ENCODE measurements at places on chromosomes 7 and 10.

GRCh38 chr10:119531067-119531466 is 11.5 kb downstream of the RGS10 start:
- DNase-seq, result no peak

DNA sequence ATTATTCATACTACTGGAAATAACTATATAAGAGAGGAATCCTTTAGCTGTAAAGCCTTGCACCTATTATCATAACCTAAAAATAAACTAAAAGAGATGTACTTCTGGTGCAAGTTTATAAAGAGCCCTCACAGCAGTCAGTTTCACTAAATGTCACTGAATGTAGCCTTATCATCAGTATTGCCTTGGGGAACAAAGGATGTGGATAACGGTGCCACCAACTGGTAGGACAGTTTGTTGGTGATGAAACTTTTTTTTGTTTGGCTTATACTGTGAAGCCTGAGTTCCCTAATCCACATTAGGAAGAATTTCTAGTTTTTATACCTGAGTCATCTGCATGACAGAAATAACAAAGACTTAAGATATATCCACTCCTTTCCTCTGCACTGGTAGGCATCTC is 117.9 kb upstream of the COL1A2 start:
- no peak for DNase-seq

DNA sequence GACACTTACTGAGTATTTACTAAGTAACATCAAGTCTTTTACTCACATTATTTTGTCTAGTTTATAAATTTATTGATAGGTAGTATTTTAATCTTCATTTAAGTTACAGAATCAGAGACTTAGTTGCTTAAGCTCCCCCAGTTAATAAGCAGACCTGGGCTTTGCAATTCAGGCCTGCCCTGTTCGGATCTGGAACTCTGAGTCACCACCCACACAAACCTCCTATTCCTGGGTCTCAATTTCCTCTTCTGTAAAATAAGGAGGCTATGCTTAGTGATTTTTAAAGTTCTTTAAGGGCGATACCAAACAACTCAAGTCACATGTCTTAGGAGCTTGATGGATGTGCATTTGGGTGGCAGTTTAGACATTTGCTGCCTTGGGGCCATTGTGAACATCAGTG is 3.5 kb upstream of the MGAM start:
- no peak for DNase-seq

GRCh38 chr10:123442901-123443300 is 223.3 kb upstream of the GPR26 start:
- DNase-seq, result no peak

DNA sequence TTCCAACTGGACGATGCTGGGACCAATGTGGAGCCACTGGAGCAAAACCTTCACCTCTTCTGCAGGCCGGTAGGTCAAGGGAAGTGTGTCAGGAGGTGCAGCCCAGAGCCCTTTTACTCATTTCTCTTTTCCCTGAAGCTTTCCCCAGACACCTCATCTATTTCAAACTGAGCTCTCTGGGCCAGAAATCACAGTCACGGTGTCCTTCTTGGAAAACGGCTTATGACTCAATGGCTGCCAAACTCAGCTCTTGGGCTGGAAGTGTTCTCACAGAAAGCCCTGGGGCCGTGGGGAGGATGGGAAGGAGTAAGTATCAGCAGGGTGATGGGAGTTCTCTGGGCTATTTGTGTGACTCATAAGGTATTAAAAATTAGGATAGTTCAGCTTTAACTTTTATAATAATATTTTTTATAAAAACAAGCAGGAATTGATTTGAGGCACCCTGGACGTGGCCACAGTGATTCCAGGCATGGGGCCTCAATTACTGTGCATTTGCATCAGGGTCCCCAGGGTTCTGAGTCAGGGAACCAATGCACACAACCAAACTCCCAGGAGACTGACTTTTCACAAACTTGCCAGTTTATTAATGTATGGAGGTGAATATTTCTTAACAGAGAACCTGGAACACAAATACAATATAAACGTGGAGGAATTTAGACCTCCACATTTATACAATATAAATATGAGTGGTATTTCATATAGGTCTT is 187.4 kb upstream of the TMEM72 start:
- DNase-seq, result no peak

DNA sequence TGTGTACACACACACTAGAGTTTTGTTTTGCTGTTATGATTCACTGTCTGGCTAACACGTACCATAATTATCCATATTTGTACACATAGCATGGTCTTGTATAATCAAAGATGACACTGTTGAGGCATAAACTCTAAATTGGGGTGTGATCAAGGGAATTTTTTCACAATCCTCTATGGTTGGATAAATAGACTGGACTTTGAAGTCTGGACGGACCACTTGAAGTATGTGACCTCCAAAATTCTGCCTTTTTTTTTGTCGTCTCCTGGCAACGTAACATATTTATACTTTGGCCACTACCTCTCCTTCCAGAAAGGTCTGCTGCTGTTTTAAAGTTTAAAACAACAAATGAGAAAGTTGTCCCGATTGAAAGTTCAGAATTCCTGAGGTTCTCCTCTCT is 193.4 kb downstream of the CACNB2 start:
- no peak for DNase-seq

DNA sequence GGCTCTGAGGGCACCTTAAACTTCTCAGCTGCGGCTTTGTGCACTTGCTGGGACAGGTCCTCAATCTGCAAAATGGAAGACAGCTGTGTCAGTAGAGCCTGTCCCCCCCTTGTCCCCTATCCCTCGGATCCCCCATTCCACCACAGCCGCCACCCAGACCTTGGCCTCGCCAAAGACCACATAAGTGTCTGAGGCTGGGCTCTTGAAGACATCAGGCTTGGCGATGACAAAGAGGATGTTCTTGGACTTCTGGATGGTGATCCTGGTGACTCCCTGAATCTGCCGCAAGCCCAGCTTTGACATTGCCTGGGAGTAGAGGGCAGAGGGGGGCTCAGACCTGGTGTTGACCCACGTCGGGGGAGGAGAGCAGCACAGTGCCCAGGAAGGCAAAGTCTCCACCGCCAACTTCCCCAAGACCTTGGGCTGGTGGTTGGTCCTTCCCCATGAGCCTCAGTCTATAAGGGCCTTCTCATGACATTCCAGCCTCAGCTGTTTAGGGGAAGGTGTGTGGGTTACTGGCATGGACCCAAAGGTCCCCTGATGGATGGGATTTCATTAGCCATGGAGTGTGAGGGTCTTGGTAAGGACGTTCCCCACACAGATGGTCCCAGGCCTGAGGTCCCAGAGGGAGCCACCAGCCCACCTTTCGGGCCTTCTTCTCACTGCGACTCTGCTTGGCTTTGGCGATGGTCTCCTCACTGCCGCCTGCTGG is 7.7 kb downstream of the NACAD start:
- no peak for DNase-seq

GRCh38 chr10:78349165-78349516 is 315.5 kb downstream of the RPS24 start:
- DNase-seq, result no peak

GRCh38 chr7:139033346-139034114 is 2.3 kb downstream of the ZC3HAV1L start:
- no peak for DNase-seq

- DNase-seq, result no peak
Observed at GRCh38 chr10:72322030-72322279, 32.8 kb downstream of the DNAJB12 start.

- no peak for DNase-seq
Observed at GRCh38 chr10:130869179-130869841, 442.2 kb downstream of the TCERG1L start.

DNA sequence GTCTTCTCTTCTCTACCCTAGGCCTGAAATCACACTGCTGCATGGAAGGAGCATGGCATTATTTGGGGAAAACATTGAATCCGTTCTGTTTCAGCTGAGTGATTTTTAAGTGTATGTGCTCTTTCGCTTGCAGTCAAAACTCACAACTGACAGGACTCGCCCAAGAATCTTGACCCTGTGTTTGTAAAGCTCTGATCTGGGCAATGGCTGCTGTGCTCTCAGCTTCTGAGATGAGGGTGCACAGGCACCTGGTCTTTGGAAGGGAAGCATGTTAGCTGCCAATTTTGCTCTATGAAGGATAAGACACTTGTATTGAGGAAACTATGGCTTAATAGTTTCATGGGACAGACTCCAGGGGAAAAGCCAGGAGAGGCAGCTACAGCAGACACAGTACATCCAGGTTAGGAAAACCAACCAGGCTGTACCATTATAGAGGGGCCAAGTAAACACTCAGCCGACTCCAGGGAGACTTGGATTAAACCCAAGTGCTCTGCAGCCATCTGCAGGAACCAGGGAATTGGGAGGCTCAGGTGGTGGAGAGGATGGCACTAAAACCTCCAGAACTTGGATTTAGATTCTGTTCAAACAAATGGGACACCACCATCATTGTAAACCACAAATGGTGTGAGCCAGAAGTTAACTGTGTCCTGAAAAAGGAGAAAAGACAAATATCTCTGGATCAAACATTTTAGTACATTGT is 43.3 kb downstream of the LYZL1 start:
- no peak for DNase-seq

DNA sequence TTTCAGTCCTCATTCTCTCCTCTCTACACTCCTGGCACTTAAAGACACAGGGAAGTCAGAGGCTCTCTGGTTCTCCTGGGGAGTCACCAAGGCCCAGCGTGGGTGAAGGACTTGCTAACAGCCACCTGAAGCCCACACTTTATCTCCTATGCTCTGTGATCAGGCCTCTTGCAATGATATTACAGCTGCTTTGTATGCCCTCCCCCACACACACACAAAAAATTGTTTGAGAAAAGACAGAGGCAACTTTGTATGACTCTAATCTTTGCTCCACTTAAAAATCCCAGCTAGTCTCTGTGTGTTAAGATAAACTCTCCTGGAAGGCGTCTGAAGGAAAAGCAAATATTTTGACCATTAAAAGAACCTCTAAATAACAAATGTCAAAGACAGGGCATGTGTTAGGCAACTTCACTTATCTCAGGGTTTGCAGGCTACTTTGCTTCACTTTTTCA is 507.2 kb downstream of the TNS3 start:
- DNase-seq, result no peak

DNA sequence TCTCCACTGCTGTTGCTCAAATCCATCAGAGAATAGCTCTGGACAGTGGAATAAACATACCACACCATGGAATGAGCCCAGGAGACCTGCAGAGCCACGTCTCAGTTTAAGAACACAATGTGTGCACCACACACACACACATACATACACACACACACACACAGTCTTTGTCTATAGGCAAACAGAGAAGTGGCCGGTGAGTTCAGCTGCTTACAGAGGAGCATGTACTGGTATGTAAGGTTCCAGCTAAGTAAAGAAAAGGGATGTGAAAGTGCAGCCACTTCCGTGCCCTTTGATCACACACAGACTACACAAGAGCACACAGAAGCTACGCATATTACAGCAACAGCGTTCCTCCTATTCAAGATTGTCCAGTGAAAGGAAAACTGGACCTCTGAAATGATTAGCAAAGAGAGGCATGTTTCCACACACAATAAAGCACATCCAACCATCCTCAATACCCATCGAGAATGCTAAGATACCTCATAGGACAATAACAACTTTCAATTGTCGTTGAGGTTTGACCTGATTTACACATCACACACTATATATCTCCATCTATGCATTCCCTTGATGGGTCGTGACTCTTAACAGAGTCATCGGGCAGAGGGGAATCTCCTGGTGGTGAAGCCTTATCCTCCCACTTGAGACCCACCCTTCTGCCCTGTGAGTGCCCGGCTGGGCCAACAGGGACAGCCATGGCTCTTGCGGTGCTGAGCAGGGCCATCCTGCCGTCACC is 23.6 kb downstream of the SLC35B4 start:
- DNase-seq, result no peak

GRCh38 chr10:4953405-4953804 is 9.8 kb upstream of the AKR1C1 start:
- no peak for DNase-seq

DNA sequence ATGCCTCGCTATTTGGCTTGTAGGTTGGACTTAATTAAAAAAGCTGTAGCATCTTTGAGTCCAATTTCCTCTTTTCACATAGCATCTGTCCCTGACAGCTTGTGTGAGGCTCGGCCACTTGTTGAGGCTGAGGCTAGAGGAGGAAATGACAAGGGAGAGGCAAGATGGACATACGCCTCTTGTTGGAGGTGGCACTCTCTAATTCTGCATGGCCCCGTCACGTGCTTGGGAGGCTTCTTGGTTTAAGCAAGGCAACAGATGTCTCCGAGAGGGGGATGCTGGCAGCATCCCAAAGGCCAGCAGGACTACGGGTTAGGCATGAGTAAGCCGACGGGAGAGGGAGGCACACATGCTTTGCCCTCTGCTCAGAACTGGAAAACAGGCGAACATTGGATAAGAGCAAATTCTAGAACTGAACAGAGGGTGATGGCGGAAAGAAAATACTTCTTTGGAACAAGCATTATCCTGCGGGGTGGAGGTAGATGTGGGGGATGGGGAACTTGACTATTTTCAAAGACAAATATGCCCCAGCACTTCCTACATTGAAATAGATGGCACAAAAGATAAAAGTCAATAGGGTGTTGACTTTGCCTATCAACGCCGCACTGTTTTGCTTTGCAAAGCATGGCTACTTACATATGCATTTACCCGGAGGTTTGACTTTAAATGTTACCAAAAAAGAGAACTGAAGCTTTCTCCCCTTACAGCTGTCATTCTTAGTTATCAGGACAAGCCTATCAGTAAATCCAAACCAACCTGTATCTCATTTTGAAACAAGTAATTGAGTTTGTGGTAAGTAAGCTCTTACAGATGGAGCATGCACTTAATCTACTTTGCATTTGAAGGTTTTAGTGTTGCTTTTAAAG is 94.8 kb downstream of the CHN2 start:
- no peak for DNase-seq

- no peak for DNase-seq
Observed at GRCh38 chr10:124402273-124402672, 16.4 kb downstream of the OAT start.

DNA sequence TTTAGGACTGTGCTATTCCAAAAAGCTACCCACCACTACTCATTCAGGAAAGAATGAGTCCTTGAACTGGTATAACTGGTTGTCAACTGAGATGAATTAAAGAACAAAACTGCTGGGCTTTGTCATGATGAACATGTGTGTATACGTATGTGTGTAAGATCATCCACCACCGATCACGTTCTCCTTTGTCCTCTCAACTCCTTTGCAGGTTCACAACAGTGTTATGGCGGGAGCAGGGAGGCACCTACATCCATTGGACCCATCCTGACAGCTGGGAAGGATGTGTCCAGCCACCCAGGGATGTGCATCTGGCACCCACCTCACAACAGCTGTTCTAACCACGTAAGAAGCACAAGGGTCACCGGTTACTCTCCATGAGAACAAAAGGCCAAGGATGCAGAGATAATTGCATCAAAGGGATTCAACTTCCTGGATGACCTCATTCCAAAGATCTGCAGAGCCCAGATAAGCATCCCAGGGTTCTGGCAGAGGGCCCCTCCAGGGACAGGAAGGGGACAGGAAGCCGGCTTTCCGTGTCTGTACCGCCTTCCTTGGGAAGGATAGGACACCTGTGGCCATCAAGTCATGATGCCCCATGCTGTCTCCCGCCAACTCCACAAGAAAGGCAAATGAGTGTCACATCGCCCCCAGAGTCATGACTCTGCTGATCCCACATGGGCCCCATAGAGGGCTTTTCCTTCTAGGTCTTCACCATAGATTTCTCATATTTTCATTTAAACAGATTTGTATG is 66.1 kb downstream of the STEAP1B start:
- no peak for DNase-seq

- no peak for DNase-seq
Observed at GRCh38 chr10:123926401-123927264, 35.0 kb upstream of the CPXM2 start.

- no peak for DNase-seq
Observed at GRCh38 chr10:23432166-23432565, 6.7 kb upstream of the OTUD1 start.

GRCh38 chr7:4274286-4274685 is 407.8 kb upstream of the FOXK1 start:
- no peak for DNase-seq

Data from stimulated activated CD8-positive, alpha-beta memory T cell treated with anti-CD3 and anti-CD28 coated beads, Interleukin-7, amount 100 ng/mL, for 1 hour (primary cell).